ENCODE measurements at places on chromosomes 16 and 17.
A peak's percentile ranks its signal among the peaks of the same experiment; 100 is the strongest.

- DNase-seq = no peak
Measured at GRCh38 chr16:57021757-57022156, 32.4 kb downstream of the NLRC5 start.

GRCh38 chr16:12899529-12900143 is 1.8 kb upstream of the SHISA9 start:
- DNase-seq = peak; percentile 23

GRCh38 chr16:24996301-24996700 is 18.9 kb downstream of the ARHGAP17 start:
- no peak for DNase-seq

- no peak for DNase-seq
Measured at GRCh38 chr17:81339191-81339533, 44.1 kb upstream of the SLC38A10 start.

DNA sequence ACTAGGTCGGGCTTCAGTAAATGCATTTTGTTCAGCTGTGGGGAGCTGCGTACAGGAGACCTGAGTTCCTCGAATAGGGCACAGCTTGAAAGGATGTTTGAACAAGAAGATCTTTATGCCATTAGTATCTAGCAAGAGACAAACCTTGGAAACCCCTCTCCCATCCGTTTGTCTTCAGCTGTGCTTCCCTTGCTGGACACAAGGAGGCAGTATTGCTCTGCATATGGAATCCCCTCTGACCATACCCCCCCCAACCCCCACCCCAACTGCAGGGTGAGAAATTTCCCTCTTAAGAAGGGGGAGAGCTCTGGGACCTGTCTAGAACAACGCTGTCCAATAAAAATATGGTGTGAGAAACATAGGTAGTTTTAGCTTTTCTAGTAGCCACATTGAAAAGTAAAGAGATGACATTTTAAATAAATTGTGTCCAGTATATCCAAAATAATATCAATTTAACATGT is 1.6 kb downstream of the MRM1 start:
- DNase-seq = peak; percentile 45

DNA sequence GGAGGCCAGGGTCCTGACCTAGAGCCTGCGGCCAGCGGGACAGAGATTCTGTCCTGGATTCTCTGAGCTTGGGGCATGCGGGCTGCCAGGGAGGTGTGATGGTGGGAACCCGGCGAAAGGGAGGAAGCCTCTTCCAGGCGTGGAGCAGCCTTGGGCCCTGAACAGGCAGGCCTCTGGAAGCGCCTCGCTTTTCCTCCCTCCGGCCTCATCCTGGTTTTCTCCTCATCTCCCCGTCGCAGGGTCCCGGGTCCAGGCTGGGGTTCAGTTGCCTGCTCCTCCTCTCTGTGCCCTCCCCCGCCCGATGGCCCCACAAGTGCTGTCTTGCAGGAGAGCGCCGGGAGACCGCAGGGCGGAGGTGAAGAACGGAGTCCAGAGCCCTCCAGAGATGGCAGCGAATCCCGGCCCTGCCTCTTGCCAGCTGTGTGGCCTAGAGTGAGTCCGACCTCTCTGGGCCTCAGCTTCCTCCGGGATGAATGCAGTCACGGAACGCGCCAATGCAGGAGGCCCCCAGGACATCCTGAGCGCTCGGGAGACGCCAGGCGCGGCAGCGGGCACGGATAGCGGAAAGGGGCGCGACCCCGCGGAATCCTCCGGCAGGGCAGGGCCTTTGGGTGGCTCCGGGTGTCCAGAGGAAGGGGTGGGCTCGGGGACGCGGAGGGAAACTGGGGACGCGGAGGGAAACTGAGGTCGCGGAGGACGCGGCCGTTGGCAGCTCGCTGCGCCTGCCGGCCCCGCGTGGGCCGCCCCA is 553 bp upstream of the RAB11FIP4 start:
- no peak for DNase-seq

- no peak for DNase-seq
Measured at GRCh38 chr17:79160980-79161636, 86.5 kb downstream of the ENGASE start.

DNA sequence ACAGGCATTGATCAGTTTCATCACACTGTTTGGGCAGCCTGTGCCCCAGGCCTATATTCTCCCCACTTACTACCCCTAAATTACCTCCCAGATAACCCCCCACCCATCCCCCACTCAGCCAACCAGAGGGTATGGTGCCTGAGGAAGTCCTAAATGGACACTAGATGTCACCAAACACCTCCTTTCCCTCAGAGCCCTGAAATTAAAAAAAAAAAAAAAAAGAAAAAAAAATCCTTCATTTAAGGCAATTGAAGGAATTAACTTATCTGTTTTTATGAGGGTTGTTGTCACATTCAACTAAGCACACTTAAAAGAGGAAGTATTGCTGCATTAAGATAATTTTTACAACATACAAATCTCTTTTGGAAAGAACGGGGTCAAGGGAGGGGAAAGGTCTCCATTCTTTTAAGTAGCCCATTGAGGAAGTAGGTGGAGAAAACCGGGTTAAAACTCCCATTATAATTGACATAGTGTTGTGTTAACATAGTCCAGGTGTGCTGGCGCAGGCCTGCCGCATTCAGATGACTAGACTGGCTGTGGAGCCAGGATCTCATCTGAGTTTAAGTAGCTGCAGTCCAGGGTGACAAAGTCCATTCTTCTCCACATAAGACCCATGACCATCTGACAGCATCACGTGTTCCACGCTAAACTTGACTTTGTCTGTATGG is 46.3 kb downstream of the SNX11 start:
- DNase-seq = peak; percentile 76

DNA sequence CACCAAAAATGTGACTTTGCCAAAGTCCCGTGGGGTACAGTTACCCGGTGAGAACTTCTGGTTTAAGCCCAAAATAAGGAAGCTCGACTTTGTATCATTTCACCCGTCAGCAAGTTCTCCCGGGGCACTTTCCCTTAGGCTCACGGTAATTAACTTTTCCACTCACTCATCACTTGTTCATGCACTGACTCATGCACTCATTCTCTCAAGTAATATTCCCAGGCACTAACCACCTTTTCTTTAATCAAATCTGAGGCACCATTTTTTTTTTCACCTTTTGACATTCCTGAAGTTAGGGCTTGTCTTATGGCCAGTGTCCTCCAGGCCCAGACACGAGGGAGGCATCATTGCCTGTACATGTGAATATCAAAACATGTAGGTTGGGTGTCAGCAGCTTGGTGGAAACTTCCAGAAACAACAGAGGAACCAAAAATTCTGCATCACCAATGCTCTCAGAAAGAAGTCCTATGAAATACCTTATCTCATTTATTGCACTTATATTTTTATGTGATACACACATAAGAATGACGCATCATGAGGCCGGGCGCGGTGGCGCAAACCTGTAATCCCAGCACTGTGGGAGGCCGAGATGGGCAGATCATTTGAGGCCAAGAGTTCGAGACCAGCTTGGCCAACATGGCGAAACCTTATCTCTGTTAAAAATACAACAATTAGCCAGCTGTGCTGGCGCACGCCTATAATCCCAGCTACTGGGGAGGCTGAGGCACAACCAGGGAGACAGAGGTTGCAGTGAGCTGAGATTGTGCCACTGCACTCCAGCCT is 36.1 kb upstream of the ATP2C2 start:
- DNase-seq = no peak

DNA sequence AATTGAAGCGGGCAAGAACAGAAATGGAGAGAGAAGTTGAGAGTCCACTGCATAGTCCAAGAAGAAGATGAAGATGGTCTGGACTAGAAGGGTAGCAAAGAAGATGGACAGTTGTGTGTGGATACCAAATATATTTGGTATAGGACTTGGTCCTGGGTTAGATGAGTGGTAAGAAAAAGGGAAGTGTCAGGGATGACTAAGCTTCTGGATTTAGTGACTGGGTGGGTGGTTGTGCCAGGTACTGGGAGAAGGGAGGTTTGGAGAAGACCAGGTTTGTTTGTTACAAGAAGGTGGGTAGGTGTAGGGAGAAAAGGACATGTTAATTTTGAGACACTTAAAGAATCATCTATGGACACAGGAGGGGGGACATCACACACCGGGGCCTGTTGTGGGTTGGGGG is 5.4 kb downstream of the VMP1 start:
- no peak for DNase-seq

DNA sequence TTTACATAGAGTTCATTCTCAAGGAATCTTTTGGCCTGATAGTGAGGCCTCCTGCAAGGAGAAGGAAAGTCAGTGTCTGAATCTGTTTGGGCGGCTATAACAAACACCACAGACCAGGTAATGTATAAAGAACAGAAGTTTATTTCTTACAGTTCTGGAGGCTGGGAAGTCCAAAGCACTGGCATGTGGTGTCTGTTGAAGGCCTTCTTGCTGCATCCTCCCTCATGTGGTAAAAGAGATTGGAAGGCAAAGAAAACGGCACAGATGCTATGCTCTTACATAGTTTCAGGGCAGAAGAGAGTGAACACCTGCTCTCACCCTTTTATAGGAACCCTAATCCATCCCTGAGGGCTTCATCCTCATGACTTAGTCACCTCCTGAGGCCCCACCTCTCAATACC is 31.2 kb upstream of the DNAJA2 start:
- no peak for DNase-seq

GRCh38 chr16:27199736-27200135 is 3.6 kb upstream of the KDM8 start:
- DNase-seq = no peak

- DNase-seq = no peak
Measured at GRCh38 chr16:30780021-30780420, 7.0 kb downstream of the ZNF629 start.

- DNase-seq = no peak
Measured at GRCh38 chr17:62179525-62180161, 114.6 kb upstream of the MED13 start.

DNA sequence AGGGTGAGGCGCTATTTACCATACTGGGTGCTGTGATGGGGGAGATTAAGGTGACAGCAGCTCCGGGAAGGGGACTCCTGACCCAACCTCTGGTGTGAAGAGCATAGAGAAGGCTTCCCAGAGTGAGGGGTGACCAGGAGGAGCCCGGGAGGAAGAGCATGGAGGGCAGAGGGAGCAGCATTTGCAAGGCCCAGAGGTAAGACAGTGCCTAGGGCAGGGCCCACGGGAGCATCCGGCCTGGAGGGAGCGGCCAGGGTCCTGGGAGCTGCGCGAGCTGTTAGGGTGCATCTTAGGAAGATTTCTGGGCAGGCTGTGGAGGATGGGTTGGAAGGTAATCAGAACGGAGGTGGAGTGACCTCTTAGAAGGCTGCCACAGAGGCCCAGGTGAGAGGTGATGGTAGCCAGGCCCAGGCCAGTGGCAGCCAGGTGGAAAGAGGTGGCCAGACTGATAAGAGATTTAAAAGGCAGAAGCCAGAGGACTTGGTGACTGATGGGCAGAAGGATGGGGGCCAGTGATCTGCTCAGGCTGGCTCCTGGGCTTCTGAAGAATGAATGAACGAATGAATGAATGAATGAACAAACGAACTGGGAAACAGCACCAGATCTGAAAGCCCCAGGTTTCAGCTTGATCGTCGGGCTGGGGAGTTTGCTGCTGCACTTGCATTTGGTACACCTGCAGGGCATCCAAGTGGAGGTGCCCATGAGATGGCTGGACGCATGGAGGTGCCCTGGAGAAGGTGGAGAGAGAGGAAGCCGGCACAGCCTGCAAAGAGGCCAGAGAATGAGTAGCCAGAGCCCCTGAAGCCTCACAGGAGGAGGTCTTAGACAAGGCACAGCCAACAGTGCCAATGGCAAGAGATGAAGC is 13.0 kb upstream of the TMEM92 start:
- DNase-seq = no peak
